AG08395 (cell line): ENCODE measurements at places on chromosomes 12 and 14.

DNA sequence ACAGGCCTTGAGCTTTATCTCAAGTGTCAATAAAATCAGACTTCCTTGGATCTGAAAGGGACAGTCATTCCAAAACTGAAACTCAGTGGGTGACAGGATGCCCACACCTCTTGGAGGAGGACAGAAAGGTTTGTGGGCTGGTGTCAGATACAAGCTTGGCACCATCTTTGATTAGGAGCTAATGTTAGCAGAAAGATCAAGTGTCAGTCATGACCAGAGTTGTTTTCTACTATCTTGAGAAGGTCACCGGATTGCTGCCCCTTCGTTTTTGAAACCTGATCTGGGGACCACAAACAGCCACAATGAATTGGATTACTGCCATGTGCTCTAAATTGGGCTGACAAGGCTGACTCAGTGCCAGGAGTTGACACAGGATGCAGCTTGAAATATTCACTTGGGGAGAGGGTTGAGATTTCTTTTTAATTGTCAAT lies 88.3 kb downstream of the OTOGL start:
- peak; percentile 8 for DNase-seq

DNA sequence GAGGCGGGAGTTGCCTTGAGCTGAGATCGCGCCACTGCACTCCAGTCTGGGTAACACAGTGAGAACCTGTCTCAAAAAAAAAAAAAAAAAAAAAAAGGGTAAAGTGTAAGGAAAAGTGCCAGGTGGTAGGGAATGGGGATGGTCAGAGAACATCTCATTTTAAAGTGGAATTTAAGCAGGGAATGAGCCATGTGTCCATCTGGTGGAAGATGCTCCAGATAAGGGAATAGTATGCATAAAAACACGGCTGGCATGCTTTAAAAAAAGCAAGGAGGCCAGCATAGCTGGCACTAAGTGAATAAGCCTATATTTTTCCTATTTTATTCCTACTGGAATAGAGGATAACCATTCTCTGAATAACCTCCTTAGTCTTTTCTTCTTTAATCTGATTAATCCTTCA lies 33.7 kb downstream of the FAM186A start:
- no peak for DNase-seq

DNA sequence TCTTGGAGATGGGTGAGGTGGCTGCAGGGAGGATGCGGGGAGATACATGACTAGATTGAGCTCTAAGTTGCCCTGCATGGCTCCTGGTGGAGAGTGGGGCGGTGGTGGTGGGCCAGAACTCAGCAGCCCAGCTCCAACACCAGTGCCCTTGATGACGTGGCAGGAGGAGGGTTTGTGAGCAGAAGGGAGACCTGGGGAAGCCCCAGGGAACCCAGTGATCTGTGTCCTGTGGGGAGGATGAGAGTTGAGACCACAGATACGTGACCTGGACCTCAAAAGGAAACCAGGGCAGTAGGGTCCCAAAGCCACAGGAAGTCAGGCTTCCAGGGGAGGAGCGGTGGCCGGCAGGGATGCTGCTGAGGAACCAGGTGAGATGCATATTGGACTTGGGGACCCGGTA lies 989.1 kb upstream of the TMEM132C start:
- DNase-seq = no peak

- DNase-seq = no peak
These were observed 261.6 kb upstream of the NOVA1 start for GRCh38 chr14:26859483-26859882.

GRCh38 chr14:69013943-69014782 lies 35.1 kb upstream of the ACTN1 start:
- DNase-seq = no peak

DNA sequence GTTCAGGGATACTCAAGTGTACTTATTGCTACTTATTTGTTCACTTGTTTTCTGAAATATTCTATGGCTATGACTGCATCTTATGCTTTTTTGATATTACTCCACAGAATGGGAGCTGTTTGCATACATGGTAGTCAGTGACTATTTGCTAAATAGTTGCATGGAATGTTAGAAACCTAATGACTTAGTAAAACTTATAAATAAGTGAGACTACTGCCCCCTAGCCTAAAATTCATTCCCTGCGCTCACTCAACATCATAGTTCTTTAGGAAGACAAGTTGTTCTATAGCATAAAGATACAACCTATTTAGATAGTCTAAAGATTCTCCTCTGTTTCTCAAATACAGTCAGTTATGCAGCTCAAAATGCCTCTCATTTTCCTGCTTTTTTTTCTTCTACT lies 305.5 kb downstream of the CEP128 start:
- DNase-seq = no peak

DNA sequence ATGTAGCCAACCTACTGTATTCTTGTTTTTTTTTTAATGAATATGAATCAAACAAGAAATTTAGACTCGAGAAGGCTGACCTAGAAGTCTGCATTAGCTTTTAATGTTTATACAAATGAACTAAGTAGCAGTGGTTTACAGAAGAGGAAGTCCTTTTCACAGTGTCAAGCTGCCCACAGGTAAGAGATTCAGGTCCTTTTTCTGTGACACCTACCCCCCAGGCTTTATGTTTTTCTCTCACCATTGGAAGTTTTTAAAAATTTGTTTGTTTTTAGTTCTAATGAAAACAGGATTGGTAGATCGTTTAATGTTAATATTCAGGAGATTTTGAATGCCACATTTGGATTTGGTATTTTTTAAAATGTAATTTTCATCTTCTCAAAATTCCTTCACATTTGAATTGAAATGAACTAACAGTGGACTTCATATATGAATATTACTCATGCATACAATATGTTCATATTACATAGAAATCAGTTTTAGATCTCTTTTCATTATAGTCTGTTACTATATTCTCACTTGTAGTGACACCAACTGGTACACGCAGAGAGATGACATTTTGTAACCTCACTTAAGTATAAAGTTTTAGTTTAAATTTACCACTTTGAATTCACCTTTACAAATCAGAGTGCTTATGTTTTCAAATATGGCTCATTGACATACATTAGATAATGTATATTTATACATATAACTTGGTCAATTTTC lies 29.7 kb downstream of the ATF7IP start:
- no peak for DNase-seq

- no peak for DNase-seq
These were observed 186.4 kb downstream of the ITPR2 start for GRCh38 chr12:26646571-26646970.

GRCh38 chr12:96472384-96472783 lies 17.0 kb upstream of the CFAP54 start:
- DNase-seq = no peak

DNA sequence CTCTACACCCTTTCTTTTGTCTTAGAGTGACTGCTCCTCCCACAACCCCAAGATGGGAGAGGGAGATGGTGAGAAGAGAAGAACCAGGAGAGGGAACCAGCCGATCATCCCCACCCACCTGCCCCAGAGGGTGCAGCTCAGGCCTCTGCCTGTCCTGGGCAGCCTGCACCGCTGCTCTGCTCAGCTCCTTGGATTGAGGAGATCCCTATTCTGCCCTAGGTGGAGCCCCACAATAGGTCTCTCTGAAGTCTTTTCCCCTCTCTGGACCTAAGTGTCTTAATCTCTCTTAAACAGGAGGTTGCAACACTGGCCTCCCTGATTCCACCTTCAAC lies 2.2 kb downstream of the ANKRD33 start:
- DNase-seq = no peak

DNA sequence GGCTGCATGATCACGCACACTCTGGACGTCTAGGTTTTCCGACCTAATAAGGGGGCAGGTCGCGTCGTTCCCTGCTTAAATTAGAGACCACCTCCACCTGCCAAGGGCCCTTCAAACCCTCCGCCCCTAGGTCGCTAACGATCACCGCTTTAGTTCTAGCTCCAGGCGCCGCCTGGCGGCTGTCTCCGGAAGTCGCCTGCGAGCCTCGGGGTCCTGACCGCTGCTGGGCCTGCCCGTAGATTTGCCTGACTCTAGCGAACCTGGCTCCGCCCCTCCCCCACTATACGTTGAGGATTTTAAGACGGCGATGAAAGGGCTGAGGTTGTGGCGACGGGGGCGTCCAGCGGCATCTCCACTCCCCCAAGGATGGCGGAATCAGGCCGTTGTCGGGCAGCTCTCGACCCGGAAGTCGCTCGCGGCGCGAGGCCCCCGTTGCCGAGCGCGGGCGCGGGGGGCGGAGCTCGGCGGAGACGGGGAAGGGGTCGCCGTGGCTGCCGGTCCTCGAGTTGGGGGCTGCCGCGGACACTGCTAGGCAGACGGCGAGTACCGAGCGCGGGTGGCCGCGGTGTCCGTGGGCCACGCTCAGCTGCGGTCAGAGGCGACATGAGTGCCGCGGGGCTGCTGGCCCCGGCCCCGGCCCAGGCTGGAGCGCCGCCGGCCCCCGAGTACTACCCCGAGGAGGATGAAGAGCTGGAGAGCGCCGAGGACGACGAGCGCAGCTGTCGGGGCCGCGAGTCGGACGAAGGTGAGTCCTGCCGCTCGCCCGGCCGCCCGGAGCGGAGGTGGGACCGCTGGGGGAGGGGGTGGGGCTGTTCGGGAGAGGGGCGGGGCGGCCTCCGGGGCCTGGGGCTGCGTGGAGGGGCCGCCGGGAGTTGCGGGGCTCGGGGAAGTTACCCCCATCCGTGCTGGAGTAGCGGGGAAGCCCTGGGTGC lies at the start of gene SUDS3:
SUDS3 (plus strand) TSS at position 467 of the 932 bp plus-strand sequence; CDS start at position 604, 137 bp downstream.
- peak; percentile 84 for DNase-seq

DNA sequence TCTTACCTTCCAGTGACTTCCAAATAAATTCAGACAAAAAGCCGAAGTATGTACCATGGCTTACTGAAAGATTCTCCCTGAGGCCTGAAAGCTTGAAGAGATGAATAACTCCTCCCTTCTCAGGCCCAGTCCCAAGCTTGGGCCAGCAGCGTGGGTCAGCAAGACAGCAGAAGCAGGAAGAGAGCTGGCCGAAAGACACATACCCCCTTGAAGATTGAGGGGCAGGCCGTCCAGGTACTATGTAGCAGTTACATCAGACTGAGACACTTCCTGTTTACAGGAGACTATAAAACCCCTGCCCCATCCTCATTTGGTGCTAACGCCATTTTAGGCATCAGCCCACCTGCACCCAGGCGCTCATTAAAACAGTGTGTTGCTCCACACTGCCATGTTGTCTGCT lies 15.0 kb downstream of the NDUFA12 start:
- DNase-seq = no peak

DNA sequence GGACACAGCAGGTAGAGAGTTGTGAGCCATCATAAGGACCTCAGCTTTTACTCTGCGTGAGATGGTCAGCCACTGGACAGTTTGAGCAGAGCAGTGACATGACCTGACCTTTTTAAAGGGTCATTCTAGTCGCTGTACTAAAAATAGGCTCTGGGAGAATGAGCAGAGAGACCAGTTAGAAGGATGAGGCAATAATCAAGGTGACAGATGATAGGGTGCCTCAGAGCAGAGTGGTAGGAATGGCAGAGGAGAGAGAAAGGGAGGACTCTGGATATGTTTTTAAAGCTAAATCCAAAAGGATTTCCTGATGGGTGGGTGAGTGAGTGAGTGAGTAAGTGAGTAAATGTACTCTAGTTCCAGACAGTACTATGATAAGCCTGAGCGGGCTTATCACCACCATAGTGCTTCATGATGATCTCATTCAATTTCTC lies 83.6 kb upstream of the ARHGAP5 start:
- DNase-seq = no peak

DNA sequence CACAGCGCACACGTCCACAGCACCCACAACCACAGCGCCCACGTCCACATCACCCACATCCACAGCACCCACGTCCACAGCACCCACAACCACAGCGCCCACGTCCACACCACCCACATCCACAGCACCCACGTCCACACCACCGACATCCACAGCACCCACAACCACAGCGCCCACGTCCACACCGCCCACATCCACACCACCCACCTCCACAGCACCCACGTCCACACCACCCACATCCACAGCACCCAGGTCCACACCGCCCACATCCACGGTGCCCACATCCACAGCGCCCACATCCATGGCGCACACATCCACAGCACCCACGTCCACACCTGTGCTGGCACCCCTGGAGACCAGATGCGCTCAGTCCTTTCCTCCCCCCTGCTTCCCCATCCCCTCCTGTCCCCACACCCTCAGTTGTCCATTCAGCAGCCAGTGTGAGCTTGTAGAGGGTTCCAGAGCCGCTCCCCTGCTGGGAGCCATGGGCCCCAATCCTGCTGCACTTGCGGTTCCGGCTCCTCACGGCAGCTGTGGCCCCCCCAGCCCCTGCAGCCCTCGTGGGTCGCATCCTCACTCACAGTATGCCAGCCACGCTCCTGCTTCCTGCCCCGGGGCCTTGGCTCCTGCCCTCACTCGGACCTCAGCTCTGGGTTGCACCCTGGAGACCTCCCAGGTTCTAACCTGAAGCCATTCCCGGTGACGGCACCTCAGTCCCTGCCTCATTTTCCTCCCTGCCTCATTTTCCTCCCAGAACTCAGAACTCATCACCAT lies 37.8 kb downstream of the GALNT9 start:
- DNase-seq = no peak
